Activated CD4-positive, alpha-beta T cell treated with anti-CD3 and anti-CD28 coated beads, Interleukin-2, amount 50 U/mL, for 1 hour (primary cell): ENCODE measurements at places on chromosomes 11 and 22.

- no peak for DNase-seq
These were observed 1.6 kb downstream of the TCP11L1 start for GRCh38 chr11:33040862-33041453.

GRCh38 chr22:48838376-48838775 lies 989.3 kb downstream of the BRD1 start:
- DNase-seq = no peak

DNA sequence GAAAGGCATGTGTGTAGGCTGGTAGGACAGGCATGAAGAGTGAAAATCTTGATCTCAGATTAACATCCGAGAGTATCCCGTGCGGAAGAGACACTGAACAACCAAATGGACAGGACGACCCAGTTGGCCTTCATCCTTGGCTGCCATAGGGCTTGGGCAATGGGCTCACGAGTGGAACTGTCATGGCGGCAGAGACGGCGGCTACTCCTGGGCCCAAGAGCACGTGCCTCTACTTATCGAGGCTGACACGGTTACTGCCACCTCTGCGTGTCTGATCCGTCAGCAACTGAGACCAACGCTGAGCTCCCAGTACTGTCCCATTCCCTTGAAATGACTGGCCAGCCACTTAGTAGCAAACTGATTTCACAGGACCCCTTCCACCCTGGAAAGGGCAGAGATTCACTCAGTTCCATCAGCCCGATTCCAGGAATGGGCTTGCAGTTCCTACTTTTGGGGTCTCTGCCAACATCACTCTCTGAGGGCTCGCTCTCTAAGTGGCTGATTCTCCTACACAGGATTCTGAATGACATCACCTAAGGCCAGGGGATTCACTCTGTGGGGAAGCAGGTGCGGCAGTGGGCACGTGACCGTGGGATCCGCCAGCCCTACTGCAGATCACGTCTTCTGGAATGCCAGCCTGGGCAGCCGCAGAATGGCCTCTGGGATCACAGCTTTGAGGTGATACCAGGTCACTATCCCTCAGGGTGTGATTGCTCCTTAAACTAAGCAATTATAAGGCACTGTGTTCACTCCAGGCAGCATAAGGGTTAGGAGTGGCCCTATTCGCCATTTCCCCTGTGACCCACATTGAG lies 97.8 kb downstream of the RPS6KA4 start:
- no peak for DNase-seq

DNA sequence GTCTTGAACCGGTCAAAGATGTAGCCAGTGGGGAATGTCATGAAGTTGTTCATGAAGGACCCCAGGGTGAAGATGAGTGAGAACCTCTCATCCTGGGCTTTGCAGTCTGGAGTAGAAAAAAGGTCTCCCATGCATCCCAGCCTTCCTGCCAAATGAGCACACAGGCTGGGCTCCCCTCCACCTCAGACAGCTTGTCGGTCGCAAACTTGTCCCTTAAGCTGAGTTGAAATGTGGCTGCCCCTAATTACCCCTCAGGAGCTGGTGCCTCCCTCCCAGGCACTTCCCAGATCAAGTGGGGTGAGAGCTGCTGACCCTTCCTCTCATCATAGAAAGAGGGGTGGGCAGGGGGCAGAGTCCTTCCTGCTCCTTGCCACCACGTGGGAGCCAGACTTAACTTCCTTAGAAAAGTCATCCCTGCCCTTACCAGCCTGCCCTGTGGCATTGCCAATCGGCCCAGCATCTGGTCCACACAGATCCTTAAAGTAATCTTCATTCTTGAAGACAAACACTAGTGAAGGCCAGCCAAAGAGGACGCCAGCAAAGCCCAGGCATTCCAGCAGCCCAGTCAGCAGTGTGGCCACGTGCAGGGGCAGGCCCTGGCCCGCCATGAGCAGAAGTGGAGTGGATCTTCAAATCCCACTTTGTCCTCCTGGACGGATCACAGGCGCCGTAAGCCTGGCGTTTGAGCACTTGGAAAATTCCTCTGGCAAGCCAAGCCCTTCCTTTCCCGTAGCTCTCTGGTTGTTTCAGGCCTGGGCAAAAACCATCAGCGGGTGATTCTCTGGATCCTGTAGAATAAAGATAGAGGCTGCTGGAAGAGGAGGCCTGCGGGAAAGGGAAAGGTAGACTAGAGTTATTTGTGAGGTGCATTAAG lies 1.1 kb downstream of the SLC43A3 start:
- DNase-seq = no peak

- DNase-seq = no peak
These were observed 1680.6 kb upstream of the RAG2 start for GRCh38 chr11:38278457-38279141.

GRCh38 chr11:130785380-130786116 lies 130.7 kb downstream of the SNX19 start:
- no peak for DNase-seq

DNA sequence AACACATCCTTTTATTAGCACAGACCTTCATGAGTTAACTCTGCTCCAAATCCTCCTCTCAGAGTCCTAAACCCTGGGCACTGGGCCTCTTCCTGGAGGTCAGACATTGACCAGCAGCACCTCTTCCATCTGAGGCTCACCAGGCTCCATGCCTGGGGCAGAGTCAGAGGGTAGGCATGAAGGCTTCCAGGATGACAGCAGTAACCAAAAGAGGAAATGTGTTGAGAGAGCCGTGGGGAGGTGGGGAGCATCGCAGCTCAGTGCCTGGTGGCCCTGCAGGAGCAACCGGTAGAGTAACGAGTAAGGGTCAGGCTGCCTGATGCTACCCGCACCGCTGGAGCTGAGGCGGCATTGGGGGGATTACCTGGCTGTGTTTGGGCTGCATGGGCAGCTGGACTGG lies 9.4 kb upstream of the NAV2 start:
- no peak for DNase-seq

GRCh38 chr11:116557282-116557681 lies 215.5 kb downstream of the BUD13 start:
- no peak for DNase-seq

DNA sequence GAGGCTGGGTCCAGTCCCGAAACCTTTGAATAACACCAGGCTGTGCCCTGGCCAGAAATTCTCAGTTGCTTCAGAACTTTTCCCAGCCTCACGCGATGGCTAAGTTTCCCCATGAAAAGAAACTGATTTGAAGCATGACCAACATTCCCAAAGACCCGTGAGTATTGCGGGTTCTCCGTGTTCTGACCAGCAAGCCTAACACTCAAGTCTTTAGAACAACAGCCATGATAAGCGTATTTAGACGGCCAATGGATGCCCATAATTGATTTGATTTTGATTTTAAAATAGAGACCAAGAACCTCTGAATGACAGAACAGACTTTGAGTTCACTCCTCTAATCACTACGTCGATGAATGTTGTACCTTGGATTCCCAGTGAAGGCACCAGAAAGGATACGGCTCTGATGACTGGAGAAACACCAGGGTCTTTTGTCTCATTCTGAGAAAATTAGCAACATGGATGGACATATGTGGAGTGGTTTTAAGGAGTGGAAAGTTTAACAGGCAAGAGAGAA lies 43.9 kb downstream of the ZNF280B start:
- no peak for DNase-seq

GRCh38 chr22:39689421-39689820 lies 118.9 kb downstream of the CACNA1I start:
- DNase-seq = no peak

DNA sequence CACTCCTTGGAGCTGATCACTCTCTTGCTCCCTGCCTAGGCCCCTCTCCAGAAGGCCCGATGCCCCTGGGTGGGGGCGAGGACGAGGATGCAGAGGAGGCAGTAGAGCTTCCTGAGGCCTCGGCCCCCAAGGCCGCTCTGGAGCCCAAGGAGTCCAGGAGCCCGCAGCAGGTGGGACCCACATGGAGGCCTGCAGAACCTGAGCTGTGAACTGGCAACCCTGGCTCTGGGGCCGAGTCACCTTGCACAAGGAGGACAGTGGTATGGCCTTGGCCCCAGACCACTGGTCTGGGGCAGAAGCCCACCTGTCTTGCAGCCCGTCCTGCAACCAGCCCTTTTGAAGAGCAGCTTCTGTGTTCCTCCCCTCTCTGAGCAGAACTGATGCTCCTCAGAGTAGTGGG lies 6.2 kb downstream of the SCO2 start:
- DNase-seq = no peak

DNA sequence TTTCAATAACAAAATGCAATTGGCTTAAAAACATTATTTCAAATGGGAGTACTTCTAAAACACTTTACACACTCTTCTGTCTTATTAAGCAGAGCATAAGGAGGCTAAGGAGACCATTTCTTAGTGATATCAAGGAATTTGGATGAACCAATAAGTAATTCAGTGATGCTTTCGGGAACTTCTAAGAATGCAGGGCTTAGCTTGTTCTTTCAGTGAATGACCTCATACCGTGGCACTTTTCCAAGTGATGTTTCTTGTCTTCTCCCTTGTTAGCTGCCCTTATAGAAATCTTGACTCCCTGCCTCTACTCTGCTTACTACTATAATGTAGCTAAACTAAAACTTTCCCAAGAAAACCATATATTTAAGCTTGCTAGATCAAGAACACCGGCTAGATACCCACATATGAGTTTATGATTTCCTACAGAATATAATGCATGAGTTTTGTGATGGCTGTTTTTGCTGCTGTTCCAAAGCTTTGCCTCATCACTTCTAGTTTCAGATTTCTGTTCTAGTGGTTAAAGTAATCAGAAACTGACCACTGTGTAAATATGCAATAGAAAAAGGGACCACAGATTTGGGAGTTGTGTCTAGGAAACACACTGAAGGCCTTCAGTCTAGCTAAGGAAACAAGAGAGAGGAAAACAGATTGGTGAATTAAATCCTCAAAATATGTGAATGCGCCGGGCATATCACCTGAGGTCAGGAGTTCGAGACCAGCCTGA lies 37.5 kb upstream of the STK33 start:
- no peak for DNase-seq

DNA sequence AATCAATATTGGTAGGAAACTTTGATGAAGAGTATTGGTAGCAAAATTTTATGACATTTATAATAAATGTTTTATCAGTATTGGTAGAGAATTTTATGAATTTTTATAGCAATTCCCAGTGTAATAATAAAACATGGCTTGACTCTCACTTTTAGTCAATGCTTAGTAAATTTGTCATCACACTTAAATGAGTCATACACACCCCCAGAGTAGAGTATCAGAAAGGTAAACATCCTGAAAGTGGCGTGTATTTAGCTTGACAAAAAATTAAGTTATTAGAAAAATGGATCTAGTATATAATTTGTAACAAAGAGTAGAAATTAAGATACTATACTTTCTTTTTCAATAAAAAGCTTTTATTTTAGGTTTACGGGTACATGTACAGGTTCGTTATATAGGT lies 2.6 kb downstream of the MS4A3 start:
- no peak for DNase-seq

DNA sequence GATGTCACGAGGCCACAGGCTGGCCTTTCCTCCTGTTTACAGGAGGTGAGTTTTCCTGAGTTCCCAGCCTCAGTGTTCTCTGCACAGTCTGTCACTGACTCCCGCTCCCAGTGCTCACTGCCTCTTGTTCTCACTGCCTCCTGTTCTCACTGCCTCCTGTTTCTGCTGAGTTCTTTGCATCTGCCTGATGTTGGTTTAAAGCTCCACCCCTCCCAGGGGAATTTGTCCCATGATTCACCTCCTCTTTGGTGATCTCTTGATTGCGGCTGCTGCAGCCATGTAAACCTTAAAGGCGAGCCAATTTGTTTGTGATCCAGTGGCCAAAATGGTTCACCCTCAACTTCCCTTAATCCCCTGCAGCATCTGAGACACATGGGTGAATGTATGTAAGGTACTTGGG lies 6.0 kb upstream of the TUBA8 start:
- no peak for DNase-seq

DNA sequence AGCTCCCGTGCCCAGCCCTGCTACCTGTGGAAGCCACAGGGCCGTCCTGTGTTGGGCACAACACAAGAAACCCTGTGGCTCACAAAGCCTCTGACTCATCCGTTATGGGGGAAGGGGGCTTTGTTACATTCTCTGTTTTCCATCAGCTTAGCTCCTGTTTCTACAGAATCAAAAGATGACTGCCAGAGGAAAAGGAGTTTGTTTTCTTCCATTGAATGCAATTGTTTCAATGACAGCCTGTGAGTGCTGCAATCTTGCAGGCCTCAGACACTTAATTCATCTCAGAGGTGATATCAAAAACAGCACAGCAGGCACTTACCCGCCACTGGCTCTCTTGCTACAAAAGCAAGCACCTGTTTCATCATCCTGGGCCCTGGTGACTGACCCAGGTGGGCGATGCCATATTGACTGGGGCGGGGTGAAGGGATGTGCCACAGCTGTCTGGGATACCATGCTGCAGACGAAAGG lies 194.3 kb downstream of the OPCML start:
- no peak for DNase-seq

GRCh38 chr11:64793271-64794160 lies 9.5 kb downstream of the MAP4K2 start:
- DNase-seq = no peak

DNA sequence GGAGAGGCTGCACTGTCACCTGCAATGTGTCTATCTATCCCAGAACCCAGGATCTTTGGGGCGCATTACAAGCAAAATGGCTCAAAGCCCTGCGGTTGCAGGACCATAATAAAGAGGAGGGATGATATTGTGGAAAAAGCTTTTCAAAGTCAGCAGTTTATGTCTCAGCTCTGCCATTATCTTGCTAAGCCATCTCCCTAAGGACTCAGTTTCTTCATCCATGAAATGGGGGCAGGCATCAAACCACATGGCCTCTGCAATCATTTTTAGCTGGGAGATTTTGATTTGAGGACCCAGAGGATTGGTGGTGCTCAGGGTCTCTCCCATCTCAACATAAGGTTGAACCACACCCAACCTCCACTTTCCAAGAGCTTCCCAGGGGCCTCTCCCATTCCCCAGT lies 513.8 kb downstream of the MIAT start:
- no peak for DNase-seq

DNA sequence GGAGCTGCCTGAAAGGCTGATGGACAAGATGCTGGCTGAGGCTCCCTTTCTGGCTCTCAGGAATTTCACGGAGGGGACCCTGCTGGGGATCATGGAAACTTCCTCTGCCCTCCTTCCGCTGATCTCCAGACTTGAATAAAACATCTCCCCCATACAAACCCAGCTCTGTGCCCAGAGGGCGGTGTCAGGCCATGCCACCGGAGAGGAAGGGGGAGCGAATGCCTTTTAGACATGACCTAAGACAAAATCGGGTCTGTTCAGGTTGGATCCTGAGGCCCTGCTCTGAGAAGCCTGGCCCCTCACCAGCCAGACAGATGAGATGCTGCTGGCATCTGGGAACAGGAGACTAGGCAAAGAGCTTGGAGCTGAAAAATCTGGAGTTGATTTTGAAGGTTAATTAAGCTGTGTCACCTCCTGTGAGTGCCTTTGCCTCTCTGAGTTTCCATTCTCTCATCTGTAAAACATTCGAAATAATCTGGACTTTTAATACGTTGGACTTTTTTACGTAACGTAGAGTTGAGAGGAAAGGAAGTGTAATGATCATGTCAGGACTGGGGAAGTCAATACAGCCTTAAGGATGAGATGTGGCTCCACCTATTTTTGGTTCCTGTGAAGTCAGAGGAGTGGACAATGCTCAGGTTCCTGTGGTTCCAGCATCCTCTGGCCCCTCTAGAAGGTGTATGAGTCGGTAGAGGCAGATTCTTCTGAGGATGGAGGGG lies 163.6 kb downstream of the ST3GAL4 start:
- DNase-seq = no peak

- no peak for DNase-seq
These were observed 249.6 kb upstream of the B3GAT1 start for GRCh38 chr11:134661660-134662059.
